ENCODE measurements at places on chromosomes 3 and 15.

- DNase-seq = no peak
These were observed 24.2 kb downstream of the NMNAT3 start for GRCh38 chr3:139653582-139653981.

GRCh38 chr3:71406972-71407810, 176.3 kb downstream of the FOXP1 start:
- DNase-seq = no peak

DNA sequence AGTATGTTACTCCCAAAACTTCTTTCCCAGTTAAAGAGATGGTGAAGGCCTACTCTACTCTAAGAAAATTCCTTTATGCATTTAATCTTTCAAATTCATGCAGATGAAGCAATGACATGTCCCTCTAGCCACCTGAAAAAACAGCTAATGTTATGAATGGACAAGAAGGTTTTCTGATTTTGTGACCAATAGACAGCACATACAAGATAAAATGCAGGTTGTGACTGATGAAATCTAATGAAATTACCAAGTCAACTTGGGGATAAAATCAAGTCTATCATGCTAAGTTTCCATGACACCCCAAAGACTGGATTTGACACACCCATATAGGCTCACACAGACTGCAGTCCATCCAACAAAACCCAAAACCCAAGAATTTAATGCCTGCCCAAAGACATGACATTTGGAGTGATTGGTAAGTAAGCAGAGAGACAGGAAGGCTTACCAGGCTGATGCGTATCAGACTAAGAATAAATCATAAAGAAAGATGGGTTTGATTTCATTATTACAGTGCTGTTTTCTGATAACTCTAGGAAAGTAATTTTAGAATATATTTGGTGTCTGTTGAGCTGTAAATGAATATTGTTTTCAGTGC, 26.4 kb downstream of the CD47 start:
- DNase-seq = no peak

- no peak for DNase-seq
These were observed 74.1 kb downstream of the ARHGAP31 start for GRCh38 chr3:119368298-119368697.

GRCh38 chr15:41408234-41408641, 5.9 kb upstream of the NDUFAF1 start:
- no peak for DNase-seq

- DNase-seq = no peak
These were observed 203.3 kb upstream of the AGTR1 start for GRCh38 chr3:148494451-148494850.

DNA sequence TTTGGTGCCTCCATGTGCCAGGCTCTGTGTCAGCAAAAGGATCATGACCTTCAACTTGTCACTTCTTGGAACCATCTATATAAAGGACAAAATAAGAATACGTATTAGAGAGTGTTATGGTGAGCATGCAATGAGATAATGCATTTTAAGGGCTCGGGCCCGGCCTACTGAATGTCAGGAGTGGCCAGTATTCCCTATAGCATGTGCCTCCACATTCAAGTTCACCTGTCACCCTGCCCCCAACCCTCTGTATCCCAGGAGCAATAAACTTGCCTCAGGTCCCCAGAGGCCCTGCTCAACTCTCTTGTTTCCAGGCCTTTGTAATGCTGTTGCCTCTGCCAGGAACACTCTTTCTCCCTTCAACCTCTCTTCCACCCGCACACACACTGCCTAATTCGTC, 90.2 kb upstream of the SLC6A11 start:
- no peak for DNase-seq

GRCh38 chr3:65662095-65662494, 376.6 kb downstream of the MAGI1 start:
- DNase-seq = no peak

DNA sequence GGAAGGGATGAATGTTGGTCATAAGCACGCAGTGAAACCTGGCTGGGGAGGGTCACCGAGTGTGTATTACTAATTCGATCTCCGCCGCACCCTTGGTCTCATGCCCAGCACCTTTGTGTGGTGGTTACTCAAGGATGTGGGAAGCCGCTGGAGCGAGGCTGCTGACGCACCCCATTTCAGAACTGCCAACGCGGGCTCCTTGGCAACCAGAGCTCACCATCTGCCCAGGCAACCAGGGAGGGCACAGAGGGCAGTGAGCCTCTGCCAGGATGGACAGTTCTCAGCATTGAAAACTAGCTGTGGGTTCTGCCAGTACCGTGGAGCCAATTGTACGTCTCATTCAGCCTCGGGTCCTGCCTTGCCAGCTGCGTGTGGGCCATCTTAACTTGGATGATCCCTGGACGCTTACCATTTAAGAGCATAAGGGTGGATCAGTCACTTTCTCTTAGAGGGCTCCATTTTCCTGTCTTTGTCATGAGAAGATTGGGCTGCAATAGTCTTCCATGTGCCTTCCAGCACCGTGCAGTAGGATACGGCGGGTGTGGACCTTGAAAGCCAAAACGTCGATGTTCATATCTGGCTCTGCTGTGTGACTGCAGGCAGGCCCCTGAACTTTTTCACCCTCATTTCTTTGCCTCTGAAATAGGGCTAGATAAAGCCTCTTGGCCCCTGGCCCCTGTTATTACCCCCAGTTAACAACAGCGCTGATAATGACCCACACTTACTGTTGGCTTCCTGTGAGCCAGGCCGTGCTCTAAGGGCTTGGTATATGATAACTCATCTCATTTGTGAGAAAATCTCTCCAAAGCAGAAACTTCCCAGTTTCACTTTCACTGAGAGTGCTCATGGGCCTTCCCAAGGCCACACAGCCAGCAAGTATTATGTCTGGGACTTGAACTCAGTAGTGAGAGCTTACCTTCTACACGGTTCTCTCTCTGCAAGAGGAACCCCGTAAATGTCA, 238.8 kb downstream of the OPA1 start:
- no peak for DNase-seq

- no peak for DNase-seq
These were observed 494.2 kb downstream of the FOXP1 start for GRCh38 chr3:71089271-71089847.

DNA sequence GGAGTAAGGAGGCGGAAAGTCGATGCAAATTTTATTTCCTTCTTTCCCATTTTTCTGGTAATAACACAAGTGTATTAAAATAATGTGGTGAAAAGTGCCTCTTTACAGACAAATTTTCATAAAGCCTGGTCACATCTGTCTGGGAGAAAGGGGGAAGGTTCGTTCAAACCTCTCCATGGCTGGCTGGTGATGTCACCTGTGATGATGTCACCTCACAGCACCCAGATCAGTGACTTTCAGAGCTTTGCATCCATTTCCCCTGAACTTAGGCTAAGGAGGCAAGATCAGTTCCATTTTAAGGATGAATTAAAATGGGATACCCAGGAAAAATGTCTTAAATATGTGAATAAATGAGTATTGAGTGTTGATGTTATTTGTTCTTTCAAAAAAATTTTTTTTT, 34.1 kb downstream of the ATP10A start:
- no peak for DNase-seq

- DNase-seq = no peak
These were observed 141.5 kb downstream of the SATB1 start for GRCh38 chr3:18283680-18284079.

GRCh38 chr3:46400000-46400734, 6.7 kb downstream of the CCR5AS start:
- no peak for DNase-seq

- no peak for DNase-seq
These were observed 55.5 kb downstream of the PLS1 start for GRCh38 chr3:142651711-142652110.

GRCh38 chr3:148036331-148036876, 627.2 kb downstream of the ZIC1 start:
- DNase-seq = no peak

Data from activated CD4-positive, CD25-positive, alpha-beta regulatory T cell treated with anti-CD3 and anti-CD28 coated beads, Interleukin-2, amount 50 U/mL, for 16 hours (primary cell).